ENCODE measurements at places on chromosomes 7 and 10.

DNA sequence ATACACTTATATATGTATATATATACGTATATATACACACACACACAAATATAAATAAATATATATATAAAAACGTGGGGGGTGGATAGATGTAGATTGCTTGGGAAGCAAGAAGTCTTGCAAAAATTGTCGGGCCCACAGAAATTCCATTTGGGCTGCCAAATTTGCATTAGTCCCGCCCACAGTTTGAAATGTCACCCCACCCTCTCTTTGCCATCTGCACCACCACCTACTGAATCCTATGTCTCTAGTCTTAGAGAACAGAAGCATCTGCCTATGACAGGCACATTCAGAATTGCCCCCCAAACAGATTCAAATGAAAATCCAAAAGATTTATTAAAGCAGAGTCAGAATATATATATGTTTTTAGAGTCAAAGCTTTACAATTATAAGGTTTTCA lies 25.6 kb upstream of the CACNA2D1 start:
- DNase-seq: no peak

DNA sequence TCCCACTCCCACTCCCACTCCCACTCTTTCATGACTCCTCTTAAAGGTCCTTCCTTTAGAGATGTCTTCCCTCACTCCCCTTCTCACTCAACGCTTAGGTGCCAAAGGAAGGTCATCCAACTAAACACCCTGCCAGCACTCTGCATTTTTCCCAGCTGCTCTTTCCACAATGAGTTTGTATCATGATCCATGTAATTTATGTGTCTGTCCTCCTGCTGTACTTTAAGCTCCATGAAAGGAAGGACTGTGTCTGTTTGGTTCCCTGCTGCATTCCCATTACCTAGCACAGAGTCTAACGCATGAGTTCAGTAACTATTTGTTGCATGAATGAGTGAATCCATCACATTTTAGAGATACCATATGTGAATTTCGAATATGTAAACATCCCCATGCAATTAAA lies 252.7 kb downstream of the KIF20B start:
- no peak for DNase-seq

GRCh38 chr10:59008452-59008851 lies 168.0 kb upstream of the PHYHIPL start:
- no peak for DNase-seq

GRCh38 chr10:125929618-125930017 lies 33.3 kb downstream of the FANK1 start:
- no peak for DNase-seq

DNA sequence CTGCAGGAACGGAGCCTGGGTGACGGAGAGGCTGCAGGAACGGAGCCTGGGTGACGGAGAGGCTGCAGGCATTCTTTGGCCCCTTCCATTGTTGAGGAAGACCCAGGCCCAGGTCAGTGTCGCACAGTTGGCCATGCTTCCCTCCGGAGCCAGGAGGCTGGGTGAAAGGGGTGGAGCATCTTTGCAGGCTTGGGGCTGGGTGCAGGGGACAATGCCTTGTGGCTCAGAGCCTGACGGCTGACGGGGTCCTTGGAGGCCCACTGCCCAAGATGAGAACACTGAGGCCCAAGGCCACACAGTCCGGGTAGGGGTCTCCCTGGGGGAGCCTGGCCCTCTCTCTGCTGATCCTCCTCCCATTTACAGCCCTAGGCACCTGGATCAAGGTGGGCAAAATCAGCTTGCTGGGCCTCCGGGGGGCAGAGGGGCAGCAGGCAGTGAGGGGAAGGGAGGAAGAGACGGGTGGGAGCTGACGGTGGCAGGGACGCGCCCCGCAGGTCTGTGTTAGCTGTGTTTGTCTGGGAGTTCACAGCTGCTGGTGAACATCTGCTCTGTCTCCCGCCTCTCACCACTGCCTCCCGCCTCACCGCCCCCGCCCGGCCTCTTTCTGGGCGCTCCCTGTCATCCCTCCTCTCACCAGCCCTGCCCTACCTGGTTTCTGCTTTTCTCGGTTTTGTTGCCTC lies 30.6 kb upstream of the PCBD1 start:
- DNase-seq: no peak

DNA sequence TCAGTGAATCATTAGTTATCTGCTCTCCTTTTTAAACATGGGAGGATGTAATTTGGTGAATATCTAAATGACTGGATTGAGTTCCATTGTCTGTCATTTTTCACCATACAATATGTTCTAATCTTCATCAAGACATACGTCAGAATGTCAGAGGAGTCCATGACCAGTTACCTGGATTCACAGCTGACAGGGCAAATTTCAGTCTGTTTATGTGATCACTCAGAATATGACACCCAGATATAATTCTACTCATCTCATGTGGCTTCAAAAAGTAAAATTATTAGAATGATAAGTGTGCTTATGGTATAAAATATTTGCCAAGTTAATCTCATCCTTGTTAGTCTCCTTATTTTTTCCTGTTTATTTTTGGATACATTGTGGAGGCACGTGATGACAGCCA lies 150.2 kb downstream of the CDC14C start:
- no peak for DNase-seq

- no peak for DNase-seq
These were observed 142.1 kb upstream of the LANCL2 start for GRCh38 chr7:55223023-55223422.

- DNase-seq: no peak
These were observed 19.5 kb downstream of the HYAL4 start for GRCh38 chr7:123864436-123864835.

- no peak for DNase-seq
These were observed 39.8 kb upstream of the LANCL2 start for GRCh38 chr7:55325371-55325792.

GRCh38 chr7:108030516-108030915 lies 27.6 kb upstream of the LAMB1 start:
- DNase-seq: no peak

DNA sequence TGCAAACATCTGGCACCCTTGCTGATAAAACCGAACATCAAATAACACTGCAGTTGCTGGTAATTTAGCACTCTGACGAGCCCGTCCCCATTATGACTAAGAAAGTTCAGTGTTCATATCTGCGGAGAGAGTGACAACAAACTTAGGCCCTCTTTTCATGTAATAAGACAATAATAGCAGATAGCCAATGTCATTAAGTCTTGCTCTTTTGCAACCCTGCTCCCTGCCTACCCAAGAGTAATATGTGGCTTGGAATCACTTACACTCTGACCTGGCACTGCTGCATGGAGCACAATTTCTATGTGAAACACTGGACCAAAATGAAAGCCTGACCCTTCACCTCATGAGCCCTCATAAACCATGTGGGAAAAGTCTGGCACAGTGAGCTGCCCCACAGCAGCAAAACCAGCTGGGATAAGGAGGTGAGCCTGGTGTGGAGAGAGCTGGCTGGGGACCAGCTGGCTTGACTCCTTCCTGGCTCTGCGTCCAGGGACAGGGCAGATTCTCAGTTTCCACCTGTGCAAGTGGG lies 86.5 kb downstream of the HIPK2 start:
- DNase-seq: no peak
